LNCaP clone FGC (cell line): ENCODE measurements at places on chromosomes 7 and 10.

DNA sequence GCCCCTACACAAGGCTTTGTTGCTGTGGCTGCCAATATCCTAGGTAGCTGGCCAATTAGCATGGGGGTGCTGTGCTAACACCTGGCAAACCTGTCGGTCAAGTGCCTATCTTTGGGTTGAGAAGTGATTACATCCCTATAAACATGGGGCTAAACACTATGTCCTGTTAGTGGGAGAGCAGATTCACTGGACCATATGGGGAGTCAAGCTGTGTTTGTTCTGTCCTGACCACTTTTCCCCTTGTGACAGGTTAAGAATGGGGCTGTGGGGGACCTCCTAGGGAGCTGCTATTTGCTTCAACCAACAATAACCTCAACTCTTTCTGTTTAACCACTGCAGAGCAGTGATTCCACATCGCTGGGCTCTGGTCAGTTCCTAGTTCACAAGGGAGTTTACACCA is 151.5 kb upstream of the AOAH start:
- peak; percentile 7 for DNase-seq

DNA sequence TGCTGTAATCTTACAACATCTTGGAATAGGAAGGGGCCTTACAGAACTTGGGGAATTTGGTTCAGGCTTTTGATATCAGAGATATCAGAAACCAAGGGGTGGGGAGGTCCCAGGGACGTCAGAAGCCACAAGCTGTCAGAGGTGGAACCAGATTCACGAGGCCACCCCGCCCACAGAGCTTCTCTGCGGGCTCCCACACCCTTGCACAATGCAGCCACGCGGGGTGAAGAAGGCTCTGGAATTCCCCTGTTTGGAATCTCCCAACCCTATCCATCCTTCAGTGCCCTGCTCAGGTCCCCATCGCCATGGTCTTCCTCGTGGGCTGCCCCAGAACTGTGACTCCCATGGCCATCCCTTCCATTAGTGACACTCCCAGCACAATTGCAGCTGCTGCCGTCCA is 247.1 kb upstream of the SHH start:
- no peak for DNase-seq

GRCh38 chr7:36381056-36381455 is 8.6 kb upstream of the ANLN start:
- no peak for DNase-seq

GRCh38 chr10:89235073-89235798 is 16.3 kb downstream of the LIPA start:
- no peak for DNase-seq

- no peak for DNase-seq
These were observed 473 bp upstream of the CCDC201 start for GRCh38 chr7:45873355-45873754.

DNA sequence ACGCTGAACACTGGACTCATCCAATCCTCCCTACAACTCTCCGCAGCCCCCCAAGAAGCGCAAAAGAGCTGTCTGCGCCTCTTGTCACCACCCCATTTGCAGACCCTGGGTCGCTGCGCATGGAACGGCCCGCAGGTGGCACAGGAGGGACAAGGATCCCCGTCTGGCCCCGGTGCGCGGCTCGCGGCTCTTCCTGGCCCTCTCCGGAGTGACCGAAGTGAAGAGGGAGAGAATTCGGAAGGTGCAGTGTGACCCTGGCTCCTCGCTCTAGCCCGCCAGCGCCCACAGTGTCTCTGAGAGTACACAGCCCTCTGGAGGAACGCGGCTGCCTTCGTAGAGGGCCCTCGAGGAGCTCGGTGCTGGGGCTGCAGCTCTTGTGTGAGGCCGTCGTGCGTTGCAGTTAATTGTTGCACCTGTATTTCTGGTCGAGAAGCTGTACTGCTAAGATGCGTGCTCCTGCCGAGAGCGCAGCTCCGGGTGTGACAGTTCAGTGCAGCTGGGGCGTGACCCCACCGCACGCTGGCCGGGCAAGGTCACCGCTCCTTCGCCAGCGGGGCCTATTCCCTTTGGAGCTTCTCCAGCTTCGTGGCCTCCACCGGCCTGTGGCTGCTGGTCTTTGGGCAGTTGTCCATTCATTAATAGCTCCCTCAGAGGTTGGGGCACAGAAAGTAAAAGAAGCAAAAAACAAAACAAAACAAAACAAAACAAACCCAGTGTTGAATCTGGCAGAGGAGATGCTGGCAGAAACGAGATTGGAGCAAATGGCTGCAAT is 119.0 kb downstream of the SEC23IP start:
- DNase-seq = no peak

- peak; percentile 19 for DNase-seq
These were observed 1128.7 kb downstream of the CNTNAP2 start for GRCh38 chr7:147245274-147245673.

DNA sequence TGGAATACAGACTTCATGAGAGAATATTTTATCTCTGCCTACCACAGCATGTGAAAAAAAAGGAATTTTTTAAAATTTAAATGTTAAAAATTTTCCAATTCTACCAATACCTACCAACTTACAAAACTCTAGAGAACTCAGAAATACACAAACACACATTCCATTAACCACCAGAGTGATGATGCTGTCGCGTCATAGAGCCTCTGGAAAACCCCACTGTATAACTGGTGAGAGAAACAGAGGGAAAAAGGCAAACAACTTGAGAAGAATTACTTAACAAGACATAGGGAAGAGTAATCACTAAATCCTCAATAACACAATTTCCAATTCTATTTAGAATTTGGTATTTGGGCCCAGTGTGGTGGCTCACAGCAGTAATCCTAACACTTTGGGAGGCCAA is 6.2 kb upstream of the SPOCK2 start:
- DNase-seq = no peak

- DNase-seq = peak; percentile 25
These were observed 25.6 kb downstream of the TMEM196 start for GRCh38 chr7:19747740-19748339.

DNA sequence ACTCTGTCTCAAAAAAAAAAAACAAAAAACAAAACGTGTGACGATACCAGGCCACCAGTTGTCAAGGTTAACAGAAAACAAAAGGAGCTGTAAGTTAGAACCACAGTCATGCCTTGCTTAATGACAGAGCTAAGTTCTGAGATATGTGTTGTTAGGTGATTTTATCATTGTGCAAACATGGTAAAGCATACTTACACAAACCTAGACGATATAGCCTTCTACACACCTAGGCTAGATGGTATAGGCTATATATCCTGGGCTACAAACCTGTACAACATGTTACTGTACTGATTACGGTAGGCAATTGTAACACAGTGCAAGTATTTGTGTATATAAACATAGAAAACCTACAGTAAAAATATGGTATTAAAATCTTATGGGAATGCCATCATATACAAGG is 564.2 kb downstream of the HTR7 start:
- peak; percentile 57 for DNase-seq

GRCh38 chr7:43956027-43956426 is 29.8 kb downstream of the UBE2D4 start:
- no peak for DNase-seq

GRCh38 chr7:80386686-80387085 is 125.2 kb downstream of the GNAT3 start:
- no peak for DNase-seq

DNA sequence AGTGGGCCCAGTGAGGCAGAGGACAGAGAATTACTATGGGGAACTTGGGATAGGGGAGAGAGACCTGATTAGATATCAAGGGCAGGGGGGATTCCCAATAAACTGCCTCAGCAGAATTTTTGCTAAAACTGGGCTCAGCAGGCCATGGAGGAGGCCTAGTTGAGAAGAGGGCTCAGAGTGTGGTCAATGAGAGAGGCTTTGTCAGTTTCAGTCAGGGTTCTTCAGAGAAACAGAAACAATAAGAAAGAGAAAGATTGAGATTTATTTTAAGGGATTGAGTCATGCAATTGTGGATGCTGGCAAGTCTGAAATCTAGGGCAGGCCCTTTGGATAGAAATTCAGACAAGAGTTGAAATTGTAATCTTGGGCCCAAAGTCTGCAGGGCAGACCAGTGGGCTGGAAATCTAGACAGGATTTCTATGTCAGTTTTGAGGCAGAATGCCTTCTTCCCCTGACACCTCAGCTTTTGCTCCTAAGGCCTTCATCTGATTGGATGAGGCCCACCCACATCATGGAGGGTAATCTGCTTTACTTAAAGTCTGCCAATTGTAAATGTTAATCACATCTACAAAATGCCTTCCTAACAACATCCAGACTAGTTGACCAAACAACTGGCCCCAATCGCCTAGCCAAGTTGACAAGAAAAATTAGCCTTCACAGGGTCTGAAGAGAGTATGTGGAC is 33.5 kb upstream of the CCSER2 start:
- DNase-seq = no peak

DNA sequence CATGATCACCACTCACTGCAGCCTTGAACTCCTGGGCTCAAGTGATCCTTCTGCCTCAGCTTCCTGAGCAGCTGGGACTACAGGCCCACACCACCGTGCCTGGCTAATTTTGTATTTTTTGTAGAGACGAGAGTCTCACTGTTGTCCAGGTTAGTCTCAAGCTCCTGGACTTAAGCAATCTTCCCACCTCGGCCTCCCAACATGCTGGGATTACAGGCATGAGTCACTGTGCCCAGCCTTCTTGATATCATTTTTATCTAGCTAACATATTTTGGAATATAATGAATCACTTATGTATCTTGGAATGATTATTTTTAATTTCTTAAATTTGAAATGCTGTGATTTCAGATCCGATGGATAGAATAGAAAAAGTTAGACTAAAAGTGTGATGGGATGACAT is 18.4 kb downstream of the ARL4A start:
- no peak for DNase-seq

- DNase-seq = no peak
These were observed 16.2 kb downstream of the CHST3 start for GRCh38 chr10:71980181-71981014.

- no peak for DNase-seq
These were observed 33.4 kb downstream of the STARD3NL start for GRCh38 chr7:38211486-38211885.

GRCh38 chr7:102189756-102190155 is 96.9 kb upstream of the SH2B2 start:
- DNase-seq = no peak
